ENCODE measurements at places on chromosomes 1 and 21.

DNA sequence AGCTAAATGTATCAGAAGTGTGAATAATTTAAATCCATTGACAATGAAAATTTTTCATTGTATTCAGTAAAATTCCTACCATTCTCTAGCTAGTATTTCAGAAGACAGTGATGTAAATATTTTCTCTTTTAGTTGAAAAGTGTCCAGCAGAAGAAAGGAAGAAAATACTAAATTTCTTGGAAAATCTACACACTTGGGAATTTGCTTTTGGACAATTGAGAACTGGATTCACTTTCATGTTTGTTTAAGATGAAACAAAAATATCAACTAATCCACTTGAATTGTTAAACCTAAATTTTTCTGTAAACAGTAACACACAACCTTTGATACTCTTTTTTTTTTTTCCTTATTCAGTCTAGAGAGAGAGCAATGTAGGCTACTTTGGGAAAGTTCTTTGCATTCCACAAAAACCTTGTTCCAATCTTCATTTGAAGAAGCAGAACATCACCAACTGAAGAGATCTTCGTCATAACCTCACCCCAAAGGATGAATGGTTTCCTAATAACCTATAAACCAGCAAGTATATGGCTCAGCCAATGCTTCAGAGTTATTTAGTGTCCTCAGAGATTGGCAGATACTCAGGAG, 155.1 kb upstream of the GORAB start:
- DNase-seq: no peak

GRCh38 chr1:81186261-81186660, 614.5 kb upstream of the ADGRL2 start:
- DNase-seq: no peak

GRCh38 chr1:28648008-28648473, 359 bp upstream of the RNU11 start:
- peak; percentile 75 for DNase-seq

- no peak for DNase-seq
Measured at GRCh38 chr1:85058786-85059185, 10.5 kb upstream of the MCOLN3 start.

DNA sequence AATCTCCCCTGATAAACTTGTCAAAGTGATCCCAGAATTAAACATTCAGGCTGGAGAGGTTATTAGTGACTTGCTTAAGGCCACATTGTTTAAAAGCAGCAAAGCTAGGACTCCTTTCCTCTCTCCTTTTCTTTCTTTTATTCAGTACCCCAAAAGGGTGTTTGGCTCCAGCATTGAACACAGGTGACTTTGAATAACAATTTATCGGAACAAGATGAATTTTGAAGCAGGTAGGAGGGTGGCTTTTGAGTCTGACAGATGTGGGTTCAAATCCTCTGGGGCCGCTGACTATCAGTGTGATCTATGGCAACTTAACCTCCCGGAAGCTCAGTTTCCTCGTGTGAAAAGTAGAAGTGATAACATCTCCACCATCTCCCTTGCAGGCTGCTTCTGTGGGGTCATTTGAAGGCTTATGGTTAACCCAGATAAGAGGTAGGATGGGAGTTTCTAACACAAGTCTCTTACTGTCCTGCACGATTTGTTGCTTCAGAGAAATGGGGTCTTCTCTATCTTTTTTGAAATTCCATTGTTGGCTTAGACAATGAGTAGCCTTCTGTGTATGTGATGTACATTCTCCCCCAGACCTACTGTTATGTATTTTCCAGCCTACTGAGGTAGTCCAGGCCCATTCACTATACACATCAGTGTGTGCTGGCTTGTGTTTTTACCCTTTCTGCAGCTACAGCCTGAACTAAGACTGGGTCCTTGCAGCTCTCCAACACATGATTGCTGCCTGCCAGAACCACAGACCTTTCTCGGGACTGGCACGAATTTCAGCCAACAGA, 29.0 kb downstream of the JUN start:
- DNase-seq: peak; percentile 87

- no peak for DNase-seq
Measured at GRCh38 chr21:25863031-25863430, 128.3 kb downstream of the GABPA start.

DNA sequence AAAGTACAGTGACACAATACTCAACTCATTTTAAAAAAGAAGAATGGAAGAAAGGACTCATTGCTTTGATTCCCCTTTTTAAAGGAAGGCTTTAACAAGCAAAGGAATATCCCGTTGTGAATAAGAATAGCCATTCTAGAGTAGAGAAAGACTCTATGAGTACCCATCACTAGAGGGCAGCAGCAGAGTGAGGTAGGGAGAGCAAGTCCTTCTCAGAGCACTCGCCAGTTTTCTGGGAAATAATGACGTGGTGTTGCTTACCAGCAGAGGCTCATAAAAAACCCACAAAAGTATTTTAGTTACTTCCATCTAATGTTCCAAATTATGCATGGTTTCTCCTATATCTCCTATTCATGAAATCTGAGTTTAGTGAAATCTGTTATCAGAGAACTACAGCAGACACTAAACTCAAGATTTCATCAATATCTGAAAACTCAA, 74.6 kb downstream of the USP24 start:
- DNase-seq: peak; percentile 84

DNA sequence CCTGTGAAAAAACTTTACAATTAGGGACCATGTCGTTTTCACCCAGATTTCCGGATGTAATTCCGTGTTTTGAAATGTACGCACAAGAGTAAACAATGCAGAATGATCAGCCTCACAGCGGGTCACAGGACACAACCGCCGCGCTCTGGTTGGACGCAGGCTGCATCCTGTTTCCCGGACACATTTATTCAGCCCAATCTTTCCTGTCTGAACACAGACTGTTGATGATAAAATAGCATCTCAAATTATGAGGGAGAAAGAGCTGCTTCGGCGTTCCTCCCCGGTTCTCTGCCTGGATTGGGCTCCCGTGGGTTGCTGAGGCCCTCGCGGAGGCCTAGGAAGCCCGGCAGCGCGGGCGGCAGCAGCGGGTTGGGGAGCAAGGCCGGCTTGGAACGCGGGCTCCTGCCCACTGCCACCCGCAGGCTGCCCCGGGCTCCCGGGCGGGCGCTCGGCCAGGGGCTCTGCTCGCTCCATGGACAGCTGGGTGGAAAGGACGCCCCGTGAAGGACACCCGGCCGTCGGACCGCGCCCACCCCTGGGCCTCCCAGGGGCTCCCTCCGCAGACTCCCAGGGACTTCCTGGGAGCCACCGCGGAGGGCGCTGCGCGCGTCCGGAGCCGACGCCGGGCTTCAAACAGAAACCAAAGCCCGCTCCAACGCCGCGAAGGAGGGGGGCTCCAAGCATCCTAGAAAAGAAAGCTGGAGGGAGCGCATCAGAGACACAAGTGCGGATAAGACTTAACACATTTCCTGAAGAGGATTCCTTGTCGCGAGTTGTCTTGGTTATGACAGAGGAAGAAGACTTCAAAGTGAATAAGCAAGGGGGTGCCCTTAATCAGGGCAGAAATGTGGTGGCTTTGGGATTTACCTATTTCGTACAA, 122.3 kb downstream of the ESRRG start:
- DNase-seq: no peak

DNA sequence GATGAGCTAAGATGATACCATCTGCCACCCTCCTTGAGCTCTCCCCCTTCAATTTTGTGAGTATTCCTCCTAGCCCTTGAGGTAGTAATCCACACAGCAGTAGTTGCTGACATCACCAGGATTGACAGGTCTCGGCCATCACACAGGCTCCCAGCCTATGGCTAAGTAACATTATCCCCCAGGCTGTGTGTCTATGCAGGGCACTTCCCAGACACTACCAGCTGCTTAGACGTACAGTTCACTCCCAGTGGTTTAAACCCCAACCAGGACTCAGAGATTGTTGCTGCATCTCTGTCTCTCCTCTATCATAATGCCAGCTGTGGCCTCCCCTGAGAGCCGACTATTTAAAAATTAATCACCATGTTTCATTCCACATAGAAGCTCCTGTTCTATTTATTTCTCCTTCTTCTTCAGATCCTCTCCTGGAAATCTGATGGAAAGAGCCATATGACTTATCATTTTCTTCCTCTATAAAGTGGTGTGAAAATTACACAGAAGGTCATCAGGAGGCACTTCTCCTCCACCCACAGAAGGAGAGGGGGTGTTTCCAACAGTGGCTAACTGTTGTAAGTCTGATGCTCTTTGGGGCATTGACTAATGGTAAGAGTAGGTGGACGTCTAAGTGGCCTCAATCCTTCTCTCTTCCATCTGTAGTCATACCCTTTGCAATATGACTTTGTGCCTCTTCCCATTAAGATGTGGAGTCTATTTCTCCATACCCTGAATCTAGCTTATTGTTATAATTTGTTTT, 396.3 kb downstream of the SETD4 start:
- no peak for DNase-seq

GRCh38 chr21:43893536-43894205, 28.6 kb downstream of the AGPAT3 start:
- DNase-seq: no peak

GRCh38 chr1:31782421-31783410, 18.6 kb upstream of the ADGRB2 start:
- no peak for DNase-seq

- no peak for DNase-seq
Measured at GRCh38 chr1:10836726-10837125, 40.3 kb upstream of the CASZ1 start.

- DNase-seq: peak; percentile 44
Measured at GRCh38 chr1:27342778-27343638, 1.2 kb downstream of the SYTL1 start.

DNA sequence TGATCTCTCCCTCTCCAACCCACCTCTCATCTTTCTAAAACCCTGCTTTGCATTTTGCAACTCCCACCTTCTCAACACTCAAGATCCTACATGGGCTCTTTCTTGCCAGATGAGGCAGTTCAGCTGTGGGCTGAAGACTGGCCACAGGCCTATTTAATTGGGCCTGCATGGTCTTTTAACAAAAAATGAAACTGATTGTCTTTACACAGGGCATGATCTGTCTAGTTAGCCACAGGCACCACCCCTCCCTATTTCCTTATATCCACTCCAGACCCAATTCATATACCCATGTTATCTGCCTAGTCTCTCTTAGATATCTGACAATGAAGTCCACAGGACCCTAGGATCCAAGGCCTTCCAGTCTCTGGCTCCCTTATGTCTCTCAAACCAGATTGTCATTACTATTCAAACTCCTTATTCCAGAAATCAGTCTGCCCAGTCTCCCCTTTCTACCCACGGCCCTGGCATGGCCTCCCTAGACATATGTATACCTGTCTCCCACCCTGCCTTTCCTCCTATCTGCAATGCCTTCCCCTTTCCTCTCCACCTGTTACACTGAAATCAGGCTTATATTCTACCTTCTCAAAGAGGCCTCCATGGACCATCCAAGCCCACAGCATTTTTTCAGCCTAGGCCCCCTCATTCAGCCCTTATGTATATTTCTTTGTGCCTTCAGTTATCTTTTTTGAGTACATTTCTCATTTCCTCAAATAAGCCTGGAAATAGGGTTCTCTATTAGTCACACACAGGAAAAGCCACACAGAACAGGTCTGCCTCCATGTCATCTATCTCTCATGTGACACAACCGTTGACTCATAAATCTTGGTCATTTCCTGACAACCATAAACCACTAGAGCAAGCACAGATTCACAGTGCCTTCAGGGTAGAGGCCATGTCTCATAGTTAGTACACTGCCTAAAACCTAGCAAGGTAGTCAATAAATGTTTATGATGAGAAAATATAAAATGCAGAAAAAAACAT, 39.0 kb downstream of the LPAR3 start:
- no peak for DNase-seq

DNA sequence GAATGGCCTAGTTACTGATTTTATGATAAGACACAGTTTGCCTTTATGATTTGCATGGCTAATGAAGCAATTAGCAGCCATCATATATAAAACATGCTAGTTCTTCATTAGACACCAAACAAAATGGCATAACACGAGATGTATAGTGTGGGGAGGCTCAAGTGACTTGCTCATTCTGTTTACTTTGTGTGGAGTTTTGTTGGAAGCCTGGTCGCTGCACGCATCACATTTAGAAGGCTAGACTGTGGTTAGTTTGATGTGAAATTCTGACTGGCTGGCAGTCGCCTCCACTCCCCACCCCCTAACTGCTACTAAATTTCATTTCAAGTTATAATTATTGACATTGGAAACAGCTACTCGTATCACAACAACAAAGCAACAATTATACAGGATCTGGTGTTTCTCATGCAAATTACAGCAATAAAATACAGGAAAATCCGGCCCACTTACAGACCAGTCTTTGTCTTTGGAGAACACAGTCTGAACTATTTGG, 356.1 kb downstream of the LMO4 start:
- DNase-seq: peak; percentile 8

- DNase-seq: no peak
Measured at GRCh38 chr1:165451691-165452090, 6.8 kb upstream of the RXRG start.

GRCh38 chr1:39679821-39680220, 7.9 kb upstream of the NT5C1A start:
- no peak for DNase-seq

GRCh38 chr1:30197639-30198450, 525.5 kb downstream of the MATN1 start:
- DNase-seq: no peak

DNA sequence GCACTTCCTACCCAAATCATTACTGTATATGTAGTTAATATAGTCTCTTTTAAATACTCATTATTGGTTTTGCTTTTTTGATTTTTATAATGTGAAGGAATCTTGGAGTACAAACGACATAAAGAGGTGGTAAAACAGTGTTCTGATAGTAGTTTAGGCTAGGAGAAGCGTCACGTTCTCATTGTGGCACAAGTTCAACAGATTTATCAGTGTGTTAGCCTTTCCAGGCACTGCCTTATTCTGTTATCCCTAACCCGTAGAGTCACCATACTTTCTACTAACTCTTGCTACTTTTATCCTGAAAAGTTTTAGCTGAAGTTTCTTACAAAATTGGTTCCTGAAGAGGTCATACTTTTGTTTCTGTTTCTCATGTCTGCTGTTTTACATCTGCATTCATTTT, 174.6 kb upstream of the CACYBP start:
- no peak for DNase-seq

DNA sequence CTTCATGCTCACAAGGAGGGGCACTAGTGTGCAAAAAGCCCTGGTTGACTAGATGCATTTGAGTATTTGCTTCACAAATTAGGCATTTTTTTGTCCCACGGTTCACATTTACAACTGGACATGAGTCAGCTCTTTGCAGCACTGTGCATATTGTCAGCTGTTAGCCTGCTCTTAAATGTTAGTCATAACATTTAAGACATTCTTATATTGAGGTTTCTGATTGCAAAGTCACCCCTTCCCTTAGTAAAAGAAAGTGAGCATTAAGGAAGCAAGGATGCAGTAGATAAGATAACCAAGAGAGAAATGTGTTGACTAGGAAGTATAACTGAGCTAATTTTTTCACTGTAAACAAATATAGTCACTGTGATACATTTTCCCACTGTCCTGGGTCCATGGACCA, 132.6 kb upstream of the CTTNBP2NL start:
- DNase-seq: no peak

- no peak for DNase-seq
Measured at GRCh38 chr1:106787520-106787919, 269.0 kb upstream of the PRMT6 start.

DNA sequence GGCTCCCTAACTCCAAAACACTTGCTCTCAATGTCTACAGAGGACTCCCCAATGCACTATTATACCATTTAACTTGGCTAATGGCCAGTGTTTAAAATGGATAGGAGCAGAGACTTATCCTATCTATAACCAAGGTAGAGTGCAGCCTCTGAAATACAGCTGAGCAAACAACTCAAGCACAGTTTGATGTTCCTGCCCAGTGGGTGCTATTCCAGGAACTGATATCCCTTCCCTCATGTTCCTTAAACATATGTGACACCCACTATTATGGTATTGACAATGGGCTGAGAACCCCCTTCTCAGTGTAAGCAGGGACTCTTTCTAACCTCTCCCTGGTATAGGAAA, 51.7 kb downstream of the SH3GLB1 start:
- DNase-seq: no peak

All from T-helper 2 cell (primary cell).